Ureter (tissue), 1 donor: ENCODE measurements at places on chromosomes 11 and 22. TPM values are rescaled to one million over a fixed set of nuclear protein-coding genes. Genes with fewer than 3 reads are reported as not detected.

The ART1 gene
- total RNA-seq, result not detected

The PLAAT3 gene
- total RNA-seq, result 26.6 TPM

The VPREB3 gene
- not detected for total RNA-seq

The MPZL3 gene
- total RNA-seq, result 7.9 TPM

DNA sequence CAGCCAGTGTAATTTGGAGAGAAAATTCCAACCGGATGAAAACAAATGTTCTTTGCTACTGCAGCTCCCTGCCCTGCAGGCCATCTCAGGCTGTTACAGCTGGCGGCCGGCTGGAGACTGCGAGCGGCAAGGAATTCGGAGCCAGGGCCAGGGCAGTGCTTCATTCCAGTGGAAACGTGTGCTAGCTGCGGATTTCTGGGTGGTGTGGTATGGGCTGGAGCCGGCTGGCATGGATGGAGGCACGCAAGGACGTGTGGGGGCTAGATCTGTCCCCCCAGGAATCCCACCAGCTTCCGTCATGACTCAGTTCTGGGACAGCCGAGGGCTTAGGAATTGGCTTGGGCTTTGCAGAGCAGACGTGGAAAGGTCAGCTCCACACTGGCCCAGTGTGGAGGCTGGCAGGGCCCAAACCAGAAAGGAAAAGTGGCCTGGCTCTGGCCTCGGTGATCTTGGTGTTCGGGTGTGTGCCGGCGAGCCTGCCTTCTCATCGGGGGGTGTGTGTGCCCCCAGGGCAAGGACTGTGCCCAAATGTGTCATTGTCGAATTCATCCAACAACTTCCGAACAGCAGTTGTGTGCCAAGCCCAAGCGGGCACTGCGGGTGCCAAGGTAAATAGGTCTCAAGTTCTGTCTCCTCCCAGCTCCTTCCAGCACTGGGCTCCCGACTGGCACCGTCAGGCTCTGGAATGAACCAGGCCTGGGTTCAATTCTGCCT lies 48.1 kb upstream of the SHISAL1 start:
- DNase-seq, result no peak

GRCh38 chr11:113167599-113167998 lies 146.8 kb upstream of the TTC12 start:
- no peak for DNase-seq

GRCh38 chr11:117058761-117059261 lies 39.4 kb downstream of the SIK3 start:
- no peak for DNase-seq

DNA sequence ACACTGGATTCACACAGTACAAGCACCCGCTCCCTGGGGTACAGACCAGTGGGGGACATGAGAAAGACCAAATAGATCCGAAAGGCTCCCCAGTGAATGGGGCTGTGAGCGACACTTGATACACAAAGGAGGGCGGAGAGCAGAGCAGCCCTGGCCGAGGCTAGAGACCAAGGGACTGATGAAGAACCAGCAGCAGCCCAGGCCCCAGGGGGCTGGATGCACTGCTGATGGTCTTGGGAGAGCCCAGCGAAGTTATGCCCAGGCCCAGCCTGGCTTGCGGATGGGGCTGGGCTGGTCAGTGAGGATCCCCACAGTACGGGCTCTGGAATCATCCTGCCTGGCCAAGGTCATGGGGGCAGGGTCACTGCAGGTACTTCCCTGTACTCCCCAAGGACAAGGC lies 23.2 kb downstream of the ARHGAP1 start:
- no peak for DNase-seq

GRCh38 chr11:574632-575312 lies 1.5 kb upstream of the PHRF1 start:
- DNase-seq, result no peak
